Activated effector memory CD4-positive, alpha-beta T cell treated with anti-CD3 and anti-CD28 coated beads, Interleukin-2, amount 50 U/mL, for 16 hours (primary cell): ENCODE measurements at places on chromosomes 7 and 10.

DNA sequence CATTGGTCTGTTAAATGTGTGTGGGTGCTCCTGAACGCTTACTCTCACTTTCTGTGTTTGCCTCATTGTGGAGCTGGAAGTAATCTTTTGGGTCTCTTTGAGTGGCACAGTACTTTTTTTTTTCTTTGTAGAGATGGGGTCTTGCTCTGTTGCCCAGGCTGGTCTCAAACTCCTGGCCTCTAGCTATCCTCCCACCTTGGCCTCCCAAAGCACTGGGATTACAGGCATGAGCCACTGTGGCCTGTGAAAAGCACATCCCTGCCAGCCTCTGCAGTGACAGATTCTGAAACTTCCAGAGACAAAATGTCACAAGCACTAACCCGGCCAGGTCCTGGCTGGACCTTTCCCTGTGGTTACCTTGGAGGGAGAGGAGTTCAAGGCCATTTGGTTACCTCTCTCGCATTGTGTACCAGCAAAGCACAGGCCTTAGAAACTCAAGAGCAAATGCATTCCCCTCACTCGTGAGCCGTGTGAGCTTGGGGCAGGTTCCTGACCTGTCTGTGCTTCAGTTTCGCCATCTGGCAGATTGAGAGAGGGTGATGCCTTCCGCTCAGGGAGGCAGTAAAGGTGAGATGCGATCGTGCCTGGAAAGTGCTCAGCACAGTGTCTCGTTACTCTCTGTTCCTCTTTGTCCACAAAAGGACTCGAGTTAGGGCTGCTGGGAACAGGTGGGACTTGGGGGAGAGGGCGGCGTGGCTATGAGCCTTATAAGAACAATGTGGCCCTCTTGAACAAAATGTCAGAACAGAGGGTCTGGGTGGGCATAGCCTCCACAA lies 72.6 kb upstream of the SEPHS1 start:
- DNase-seq: no peak

DNA sequence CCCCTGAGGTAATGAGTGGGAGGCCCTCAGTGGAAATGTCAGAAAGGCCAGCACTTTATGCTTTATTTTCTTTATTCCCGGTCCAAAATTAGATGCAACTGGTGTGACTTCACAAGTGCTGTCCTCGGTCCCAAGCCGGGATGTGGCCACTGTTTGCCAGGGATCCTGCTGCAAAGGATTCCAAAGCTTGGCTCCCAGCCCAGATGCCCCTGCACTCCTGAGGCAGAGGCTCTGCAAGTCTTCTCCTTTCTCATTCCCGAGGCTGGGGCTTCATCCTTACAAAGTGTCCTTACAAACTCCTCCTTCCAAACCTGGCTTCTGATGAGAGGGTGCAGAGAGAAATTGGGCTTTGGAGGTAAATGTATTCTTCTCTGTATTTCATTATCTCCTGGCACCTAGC lies 544.3 kb upstream of the DPP6 start:
- no peak for DNase-seq

GRCh38 chr10:7000061-7000460 lies 410.8 kb downstream of the SFMBT2 start:
- DNase-seq: no peak

GRCh38 chr7:107501593-107501992 lies 31.7 kb downstream of the GPR22 start:
- no peak for DNase-seq

DNA sequence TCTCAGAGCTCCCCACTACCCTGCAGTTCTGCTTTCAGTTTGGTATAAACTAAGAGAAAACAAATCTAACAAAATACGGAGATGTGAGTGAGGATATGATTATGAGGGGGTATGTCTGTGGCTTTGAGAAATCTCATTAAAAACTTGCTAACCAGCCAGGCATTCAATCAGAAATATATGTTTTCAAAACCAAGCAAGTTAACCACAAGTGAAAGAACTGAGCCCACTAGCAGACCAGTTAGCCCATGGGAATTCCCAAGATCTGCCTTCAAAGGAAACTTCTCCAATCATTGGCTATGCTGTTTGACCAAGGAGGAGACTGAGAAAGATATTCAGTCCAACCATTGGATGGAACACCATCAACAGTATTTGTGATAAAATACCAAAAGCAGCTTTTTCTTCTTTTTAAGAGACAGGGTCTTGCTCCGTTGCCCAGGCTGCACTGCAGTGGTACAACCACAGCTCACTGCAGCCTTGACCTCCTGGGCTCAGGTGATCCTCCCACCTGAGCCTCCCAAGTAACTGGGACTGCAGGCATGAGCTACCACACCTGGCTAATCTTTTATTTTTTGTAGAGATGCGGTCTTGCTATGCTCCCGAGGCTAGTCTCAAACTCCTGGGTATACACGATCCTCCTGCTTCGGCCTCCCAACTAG lies 41.2 kb downstream of the FGFR2 start:
- DNase-seq: no peak

DNA sequence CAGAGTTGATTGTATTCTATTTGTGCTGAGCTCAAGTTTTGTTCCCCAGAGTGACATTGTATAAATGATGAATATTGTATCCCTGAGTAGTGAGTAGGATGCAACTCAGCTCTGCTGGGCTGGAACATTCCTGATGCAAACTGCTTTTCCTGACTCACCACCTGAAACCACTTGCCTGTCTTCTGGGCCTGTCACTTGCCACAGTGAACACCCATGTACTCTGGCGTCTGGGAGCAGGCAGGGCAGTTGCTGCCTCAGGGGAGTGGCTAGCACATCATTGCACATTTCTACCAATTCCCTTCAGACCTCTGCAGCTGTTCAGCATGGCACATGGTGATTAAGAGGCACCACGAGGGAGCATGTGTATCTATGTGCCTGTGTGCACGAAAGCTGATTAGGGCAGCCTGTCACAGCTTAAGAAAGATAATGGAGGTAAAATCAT lies 157.3 kb downstream of the SND1 start:
- no peak for DNase-seq

DNA sequence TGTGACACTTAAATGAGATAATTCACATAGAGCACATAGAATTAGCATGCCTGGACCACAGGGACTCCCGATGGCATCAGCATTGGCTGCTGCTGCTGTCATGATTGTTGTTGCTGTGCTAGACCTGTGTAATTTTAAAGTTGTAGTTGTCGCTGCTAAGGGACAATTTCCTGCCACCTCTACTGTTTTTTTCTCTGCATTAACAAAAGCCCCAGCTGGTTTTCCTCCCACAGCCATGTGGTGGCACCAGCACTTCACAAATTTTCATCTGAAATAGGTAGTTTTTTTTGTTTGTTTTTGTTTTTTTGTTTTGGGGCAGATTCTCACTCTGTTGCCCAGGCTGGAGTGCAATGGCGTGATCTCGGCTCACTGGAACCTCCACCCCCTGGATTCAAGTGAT lies 25.4 kb upstream of the PRXL2A start:
- DNase-seq: peak; percentile 65

- DNase-seq: no peak
Observed at GRCh38 chr7:16078076-16078952, 343.0 kb downstream of the CRPPA start.

DNA sequence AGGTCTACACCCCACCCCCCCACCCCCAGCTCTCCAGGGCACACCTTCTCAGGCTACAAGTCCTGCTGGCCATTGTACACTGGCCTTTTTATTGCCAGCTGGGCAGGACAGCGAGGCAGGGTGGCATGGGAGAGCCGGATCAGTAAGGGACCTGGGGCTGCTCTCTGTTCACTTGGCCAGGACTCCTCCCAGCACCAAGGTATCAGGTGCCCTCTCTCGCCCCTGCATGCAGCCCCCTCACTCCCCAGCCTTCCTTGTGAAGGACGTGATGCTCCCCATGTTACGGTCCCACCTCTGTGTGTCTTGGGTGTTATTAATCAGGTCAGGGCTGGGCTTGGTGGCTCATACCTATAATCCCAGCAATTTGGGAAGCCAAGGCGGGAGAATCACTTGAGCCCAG lies 26.3 kb downstream of the PODXL start:
- no peak for DNase-seq

DNA sequence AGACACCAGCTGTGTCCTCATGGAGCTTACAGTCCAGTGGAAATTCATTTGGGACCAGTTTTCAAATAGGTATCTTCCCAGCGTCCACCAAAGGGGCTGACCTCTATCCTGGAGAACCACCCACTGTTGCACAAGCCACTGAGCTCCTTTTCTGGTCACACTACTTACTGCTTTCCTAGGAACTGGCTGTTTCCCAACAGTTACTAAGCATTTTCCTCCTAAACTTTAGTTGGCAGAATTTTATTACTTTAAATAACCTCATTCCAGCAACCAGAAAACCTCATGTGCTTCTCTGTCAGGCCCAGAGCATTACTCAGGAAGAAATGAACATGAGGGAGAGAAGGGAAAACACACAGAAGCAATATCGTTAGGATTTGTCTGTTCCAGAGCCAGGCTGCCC lies 183.1 kb downstream of the GPAM start:
- DNase-seq: no peak

DNA sequence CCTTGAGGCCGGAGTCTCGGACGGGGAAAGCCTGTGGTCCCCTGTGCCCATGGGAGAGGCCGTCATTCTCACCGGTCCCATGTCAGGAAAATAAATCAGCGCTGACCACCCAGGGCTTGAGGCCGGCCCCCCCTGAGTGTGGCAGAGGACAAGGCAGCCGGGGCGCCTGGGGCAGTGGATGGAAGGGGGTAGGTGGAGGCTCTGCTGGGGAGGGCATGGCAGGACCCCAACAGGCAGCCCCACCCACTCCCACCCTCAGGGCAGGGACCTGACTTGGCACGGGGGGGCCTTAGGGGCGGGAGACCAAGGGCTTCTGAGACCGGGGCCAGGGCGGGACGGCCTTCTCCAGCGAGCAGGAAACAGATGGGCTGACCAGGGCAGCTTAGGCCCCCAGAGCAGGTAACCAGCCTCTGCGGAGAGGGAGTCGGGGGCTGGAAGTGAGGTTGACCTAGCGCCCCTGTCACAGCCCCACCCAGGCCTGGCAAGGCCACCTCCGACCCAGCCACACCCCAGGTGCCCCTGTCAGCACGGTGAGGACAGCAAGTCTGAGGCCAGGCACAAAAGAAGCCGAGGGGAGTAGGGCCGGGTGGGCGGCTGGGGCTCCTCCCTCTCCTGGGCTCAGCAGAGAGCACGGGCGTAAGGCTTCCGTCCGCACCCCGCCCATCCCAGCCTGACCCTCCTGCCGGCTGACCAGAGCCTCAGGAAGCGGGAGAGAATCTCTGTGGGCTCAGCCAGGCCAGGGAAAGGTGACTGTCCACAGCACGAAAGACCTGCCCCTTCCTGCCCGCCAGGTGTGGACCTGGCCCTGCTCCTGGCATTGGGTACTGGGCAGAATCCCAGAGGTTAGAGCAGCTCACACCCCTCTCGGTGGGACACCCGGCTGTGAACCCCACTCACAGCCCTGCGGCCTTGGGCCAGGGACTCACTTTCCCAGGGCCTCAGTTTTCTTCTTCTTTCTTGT lies 87.4 kb downstream of the FOXL3 start:
- peak; percentile 59 for DNase-seq

DNA sequence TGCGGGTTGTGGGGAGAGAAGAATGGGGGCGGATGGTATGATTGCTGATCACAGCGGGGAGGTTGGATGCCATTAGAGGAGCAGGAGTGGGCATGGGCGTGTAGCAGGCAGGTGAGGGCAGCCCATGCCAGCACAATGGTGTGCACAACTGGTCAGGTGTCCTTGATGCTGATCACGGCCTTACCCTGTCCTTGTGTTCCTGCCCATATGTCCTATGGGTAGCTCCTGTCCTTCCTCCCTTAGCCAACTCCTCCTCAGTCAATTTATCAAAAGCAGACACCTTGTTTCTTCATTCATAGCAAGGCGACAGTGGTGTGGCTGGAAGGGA lies 30.7 kb downstream of the WDR86 start:
- no peak for DNase-seq

- DNase-seq: no peak
Observed at GRCh38 chr7:156217803-156218202, 405.5 kb upstream of the SHH start.

DNA sequence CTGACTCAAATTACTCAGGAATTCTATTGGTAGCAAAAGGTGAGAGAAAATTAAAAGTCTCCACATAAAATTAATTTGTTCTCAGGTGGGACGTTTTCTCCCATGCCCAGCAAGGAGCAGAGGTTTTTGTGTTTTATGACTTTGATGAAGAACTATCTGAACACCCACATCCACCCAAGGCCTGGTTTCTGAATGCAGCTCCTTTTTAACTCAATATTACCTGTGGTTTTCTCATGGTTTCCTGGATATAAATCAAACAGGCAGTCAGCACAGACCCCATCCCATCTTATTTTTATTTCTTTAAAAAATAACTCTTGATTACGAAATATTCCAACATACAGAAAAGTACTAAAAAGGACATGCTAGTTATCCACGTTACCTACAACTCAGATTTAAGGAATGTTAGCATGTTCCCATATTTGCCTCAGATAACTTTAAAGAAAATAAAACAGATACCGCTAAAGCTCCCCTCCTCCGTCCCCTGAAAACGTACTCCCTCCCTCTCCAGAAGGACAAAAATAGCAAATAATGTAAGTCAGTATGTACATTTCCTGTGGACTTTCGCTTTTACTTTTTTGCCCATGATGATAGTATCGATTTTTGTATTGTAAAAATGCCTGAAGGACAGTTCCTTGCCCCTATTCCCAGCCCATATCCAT lies 43.4 kb downstream of the GLI3 start:
- DNase-seq: no peak

- DNase-seq: no peak
Observed at GRCh38 chr10:121541450-121542120, 56.7 kb downstream of the FGFR2 start.

DNA sequence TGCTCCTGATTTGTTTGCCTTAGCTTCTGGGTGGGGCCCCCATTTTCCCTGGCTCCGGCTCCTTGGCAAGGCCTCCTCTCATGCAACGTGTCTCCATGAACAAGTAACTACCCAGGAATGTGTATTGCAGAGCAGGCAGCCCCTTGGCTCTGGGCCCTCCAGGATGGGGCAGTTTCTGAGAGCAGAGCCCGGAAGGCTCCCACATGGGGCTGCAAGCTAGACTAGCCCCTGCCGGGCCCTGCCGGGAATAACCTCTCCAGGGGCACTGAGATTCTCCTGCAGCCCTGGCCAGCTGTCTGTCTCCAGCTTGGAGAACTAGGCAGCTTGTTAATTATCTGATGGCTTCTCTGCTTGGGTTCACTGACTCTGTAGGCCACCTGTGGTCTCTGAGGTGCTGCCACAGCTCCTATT lies 184.0 kb upstream of the INHBA start:
- no peak for DNase-seq
